CD14-positive monocyte (primary cell): ENCODE measurements at places on chromosomes 4 and X. TPM values are rescaled to one million over a fixed set of nuclear protein-coding genes. Genes with fewer than 3 reads are reported as not detected.

CSN1S1 gene
- not detected for polyA plus RNA-seq

- no peak overlapping the region for H3K4me3 ChIP-seq
- DNase-seq: no peak
- H3K4me1 ChIP-seq: no peaks in the 10 kb centered on the region
- no peak overlapping the region for H3K27ac ChIP-seq
- H3K36me3 ChIP-seq: no peaks in the 10 kb centered on the region
Observed at GRCh38 chr4:38203609-38204008, 243.4 kb downstream of the PTTG2 start.

- no peaks in the 10 kb centered on the region for H3K36me3 ChIP-seq
- no peak overlapping the region for H3K27ac ChIP-seq
- H3K4me3 ChIP-seq: no peak overlapping the region
- H3K27me3 ChIP-seq: no peaks in the 10 kb centered on the region
- H3K4me1 ChIP-seq: no peaks in the 10 kb centered on the region
Observed at GRCh38 chrX:43853225-43853828, 28.9 kb downstream of the MAOB start.

SSX2 gene
- polyA plus RNA-seq: not detected

DNA sequence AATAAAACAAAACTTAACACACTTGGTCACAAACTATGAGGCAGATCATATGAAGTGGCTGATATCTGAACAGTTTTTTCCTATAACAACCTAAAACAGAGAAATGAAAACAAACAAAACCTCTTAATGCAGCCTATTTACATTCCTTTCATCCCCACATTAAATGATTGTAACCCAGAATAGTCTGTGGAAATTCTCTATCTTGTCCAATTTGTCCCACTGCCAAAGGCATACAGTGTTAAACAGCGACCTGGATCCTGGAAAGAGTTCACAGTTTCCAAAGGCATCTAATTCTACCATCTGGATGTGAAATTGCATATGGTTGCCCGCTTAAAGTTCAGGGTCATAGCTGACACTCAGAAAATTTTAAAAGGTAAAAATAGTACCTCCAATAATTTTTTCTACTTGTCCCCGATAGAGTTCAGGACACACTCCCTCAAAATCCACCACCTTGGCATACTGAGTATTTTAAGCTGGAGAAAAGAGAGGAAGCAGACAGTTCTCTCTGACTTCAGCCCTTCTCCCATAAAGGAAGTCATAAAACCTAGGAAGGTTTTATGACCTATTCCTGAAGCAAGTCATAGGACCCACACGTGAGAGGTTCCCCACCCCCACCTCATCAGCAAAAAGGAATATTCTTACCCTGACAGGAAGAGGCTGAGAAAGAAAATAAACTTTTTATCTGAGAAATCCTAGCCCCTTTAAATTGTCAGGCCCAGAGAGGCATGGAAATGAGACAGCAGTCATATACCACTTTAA is 270.2 kb downstream of the PAPSS1 start:
- no peak overlapping the region for H3K4me3 ChIP-seq
- no peak for DNase-seq
- no peaks in the 10 kb centered on the region for H3K4me1 ChIP-seq
- no peak overlapping the region for H3K27ac ChIP-seq
- no peaks in the 10 kb centered on the region for H3K36me3 ChIP-seq

FRMD7 gene
- polyA plus RNA-seq: not detected

- H3K27ac ChIP-seq: no peak overlapping the region
- no peak overlapping the region for H3K4me3 ChIP-seq
- peaks cover 4% of the 10 kb centered on the region for H3K4me1 ChIP-seq
- H3K27me3 ChIP-seq: no peaks in the 10 kb centered on the region
- DNase-seq: no peak
Observed at GRCh38 chr4:158139086-158139485, 33.7 kb downstream of the GASK1B start.

- no peaks in the 10 kb centered on the region for H3K36me3 ChIP-seq
- no peaks in the 10 kb centered on the region for H3K4me1 ChIP-seq
- no peak overlapping the region for H3K27ac ChIP-seq
Observed at GRCh38 chrX:133085785-133086184, 11.1 kb downstream of the USP26 start.

XKRX gene
- not detected in 2 replicates for polyA plus RNA-seq

DNA sequence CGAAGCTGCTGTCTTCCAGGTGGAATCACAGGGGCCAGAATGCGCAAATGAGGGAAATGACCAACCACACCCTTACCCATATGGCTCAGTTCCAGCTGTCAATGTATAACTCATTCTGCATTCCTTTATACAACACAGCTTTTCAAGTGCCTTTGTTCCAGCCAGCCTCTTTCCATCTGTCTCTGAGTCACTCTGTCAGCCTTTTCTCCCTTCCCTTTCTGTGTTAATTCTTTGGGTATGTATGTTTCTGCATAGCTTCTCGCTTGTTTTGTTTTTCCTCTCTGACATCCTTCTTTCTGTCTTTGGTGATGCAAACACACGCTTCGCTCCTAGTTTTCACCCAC is 54.5 kb downstream of the RS1 start:
- peaks cover 12% of the 10 kb centered on the region for H3K4me1 ChIP-seq
- no peaks in the 10 kb centered on the region for H3K27me3 ChIP-seq
- peak overlapping the region; percentile 14 for H3K27ac ChIP-seq
- peaks cover 2% of the 10 kb centered on the region for H3K36me3 ChIP-seq
- no peak overlapping the region for H3K4me3 ChIP-seq

GRCh38 chr4:187883836-187884475 is 111.6 kb upstream of the ZFP42 start:
- H3K4me3 ChIP-seq: no peak overlapping the region
- H3K4me1 ChIP-seq: no peaks in the 10 kb centered on the region
- H3K36me3 ChIP-seq: no peaks in the 10 kb centered on the region
- H3K27me3 ChIP-seq: no peaks in the 10 kb centered on the region
- no peak for DNase-seq
- H3K27ac ChIP-seq: no peak overlapping the region

DNA sequence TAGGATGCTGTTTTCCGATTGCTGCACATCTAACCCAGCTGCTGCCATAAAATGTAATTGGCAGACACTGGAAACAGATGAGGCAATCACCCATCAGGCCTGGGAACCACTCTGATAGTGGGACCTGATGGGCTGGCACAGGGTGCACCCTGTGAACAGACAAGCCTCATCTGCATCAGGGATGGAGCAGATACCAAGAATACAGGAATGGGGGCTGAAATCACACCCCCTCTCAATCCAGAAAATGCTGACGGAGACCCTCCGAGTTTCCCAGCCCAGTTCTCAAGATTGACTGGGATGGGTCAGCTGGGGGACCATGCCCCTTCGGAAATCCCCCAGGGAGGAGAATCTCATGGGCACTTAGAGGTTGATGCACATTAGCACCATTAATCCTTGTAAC is 28.8 kb upstream of the PPP2R2C start:
- H3K4me3 ChIP-seq: no peak overlapping the region
- H3K36me3 ChIP-seq: no peaks in the 10 kb centered on the region
- no peaks in the 10 kb centered on the region for H3K4me1 ChIP-seq
- H3K27me3 ChIP-seq: no peaks in the 10 kb centered on the region
- DNase-seq: no peak

DNA sequence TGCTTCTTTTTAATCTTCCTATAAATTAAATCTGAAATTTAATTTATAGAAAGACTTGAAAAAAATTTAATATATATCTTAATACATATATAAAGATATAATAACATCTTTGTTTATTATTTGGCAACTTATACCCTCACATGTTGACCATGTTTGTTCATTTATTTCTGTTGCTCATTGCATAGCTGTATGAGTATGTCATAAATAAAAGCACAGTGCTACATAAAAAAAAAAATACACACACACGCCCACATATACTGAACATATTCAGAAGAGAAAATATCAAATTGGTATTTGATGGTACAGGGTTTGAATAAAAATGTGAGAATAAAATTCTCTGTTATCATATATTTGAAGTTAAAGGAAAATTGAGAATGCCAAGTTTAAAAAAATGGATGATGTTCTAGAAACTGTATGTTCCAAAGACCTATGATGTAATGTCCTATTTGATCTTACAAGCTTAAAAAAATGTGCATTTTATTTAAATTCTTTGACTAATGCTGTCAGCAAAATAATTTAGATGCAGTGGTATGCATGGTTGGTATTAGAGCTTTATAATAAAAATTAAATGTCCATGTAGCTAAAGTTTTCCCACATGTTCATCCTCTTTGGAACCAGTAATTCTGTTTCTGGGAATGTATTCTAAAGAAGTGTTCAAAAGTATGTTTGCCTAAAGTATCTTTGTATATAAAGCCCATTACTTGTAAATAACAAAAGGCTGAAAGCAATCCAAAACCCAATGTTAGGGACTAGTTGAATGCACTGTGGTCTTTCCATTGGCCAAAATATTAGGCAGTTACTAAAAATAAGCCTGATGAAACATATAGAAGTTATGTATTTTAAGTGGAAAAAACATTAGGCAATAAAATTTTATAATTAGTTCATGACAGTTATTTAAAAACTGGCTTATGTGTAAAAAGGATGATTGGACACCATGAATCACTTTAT is 12.9 kb downstream of the TMEM184C start:
- no peak overlapping the region for H3K4me3 ChIP-seq
- no peaks in the 10 kb centered on the region for H3K4me1 ChIP-seq
- no peak for DNase-seq
- peaks cover 94% of the 10 kb centered on the region for H3K36me3 ChIP-seq
- H3K27me3 ChIP-seq: no peaks in the 10 kb centered on the region
- H3K27ac ChIP-seq: no peak overlapping the region

- H3K36me3 ChIP-seq: no peaks in the 10 kb centered on the region
- DNase-seq: no peak
- no peak overlapping the region for H3K4me3 ChIP-seq
- no peaks in the 10 kb centered on the region for H3K27me3 ChIP-seq
- H3K27ac ChIP-seq: no peak overlapping the region
Observed at GRCh38 chrX:19075754-19076153, 46.5 kb downstream of the ADGRG2 start.

DNA sequence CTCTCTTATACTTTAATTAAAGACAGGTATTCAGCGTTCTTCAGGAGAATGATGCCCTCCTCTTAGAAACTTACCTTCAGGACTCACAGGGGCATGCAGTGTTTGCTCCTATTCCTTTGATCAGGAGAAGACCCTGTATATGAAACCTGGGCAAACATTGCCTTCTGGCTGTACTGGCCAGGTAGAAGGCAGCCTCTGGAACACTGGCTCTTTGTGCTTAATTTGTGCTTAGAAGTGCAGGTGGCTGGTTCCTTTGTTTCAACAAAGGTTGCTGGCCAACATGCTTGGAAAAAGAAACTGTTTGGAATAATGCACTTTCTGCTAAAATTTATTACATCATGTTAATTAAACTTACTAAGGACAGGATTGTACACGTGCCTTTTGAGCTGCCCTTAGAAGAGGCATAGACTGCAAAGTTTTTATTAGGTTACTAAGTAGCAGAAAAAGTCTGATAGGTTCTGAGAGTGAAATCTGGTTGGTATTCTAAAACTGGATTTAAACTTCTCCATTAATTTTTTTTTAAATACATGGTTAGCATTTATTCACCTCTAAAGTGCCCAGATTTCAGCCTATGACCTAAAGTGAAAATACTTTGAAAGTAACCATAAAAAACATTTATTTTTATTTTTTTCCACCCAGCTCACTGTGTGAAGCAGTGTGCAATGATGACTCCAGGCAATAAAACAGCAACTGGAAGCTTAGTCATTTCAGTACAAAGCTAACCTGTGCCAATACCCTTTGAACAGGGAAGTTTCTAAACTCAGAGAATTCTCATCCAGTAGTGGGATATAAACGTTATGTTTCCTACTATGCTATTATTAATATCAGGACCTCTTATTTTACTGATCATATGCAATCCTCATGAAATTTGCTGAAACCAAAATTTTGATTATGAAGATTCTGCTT is 11.3 kb downstream of the RASSF6 start:
- no peak overlapping the region for H3K4me3 ChIP-seq
- no peaks in the 10 kb centered on the region for H3K27me3 ChIP-seq
- no peaks in the 10 kb centered on the region for H3K36me3 ChIP-seq
- H3K4me1 ChIP-seq: no peaks in the 10 kb centered on the region
- H3K27ac ChIP-seq: no peak overlapping the region
- DNase-seq: no peak

AFM gene
- polyA plus RNA-seq: not detected

GPM6B gene
- polyA plus RNA-seq: not detected

MAGEB10 gene
- not detected for polyA plus RNA-seq

ATP1B4 gene
- not detected for polyA plus RNA-seq

VSIG1 gene
- not detected for polyA plus RNA-seq

GRCh38 chr4:71689822-71690221 is 94.1 kb downstream of the GC start:
- no peaks in the 10 kb centered on the region for H3K36me3 ChIP-seq
- no peaks in the 10 kb centered on the region for H3K4me1 ChIP-seq
- DNase-seq: no peak
- no peaks in the 10 kb centered on the region for H3K27me3 ChIP-seq

DNA sequence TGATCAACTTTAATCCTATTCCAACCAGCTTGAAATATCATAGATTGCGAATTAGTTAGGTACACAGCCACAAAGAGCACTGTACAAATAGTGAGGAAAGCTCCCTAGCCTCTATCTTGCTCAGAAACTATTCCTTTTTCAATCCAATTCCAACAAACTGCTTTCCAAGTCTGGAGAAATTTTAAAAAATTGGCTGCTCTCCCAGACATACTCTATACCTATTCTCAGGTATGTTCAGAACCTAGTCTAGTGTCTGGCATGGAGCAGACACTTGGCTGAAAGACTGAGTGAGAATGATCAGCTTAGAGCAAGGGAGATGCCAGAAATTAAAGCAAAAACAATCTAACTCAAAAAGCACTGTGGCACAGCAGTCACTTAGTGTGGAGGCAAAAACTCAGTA is 105.9 kb downstream of the SLC10A7 start:
- DNase-seq: no peak
- H3K27ac ChIP-seq: no peak overlapping the region
- no peaks in the 10 kb centered on the region for H3K4me1 ChIP-seq
- H3K36me3 ChIP-seq: no peaks in the 10 kb centered on the region
- no peaks in the 10 kb centered on the region for H3K27me3 ChIP-seq

GRCh38 chrX:134541906-134542305 is 81.9 kb downstream of the HPRT1 start:
- H3K27me3 ChIP-seq: peaks cover 3% of the 10 kb centered on the region
- no peak for DNase-seq
- H3K4me3 ChIP-seq: no peak overlapping the region
- no peaks in the 10 kb centered on the region for H3K36me3 ChIP-seq
- peaks cover 11% of the 10 kb centered on the region for H3K4me1 ChIP-seq

DNA sequence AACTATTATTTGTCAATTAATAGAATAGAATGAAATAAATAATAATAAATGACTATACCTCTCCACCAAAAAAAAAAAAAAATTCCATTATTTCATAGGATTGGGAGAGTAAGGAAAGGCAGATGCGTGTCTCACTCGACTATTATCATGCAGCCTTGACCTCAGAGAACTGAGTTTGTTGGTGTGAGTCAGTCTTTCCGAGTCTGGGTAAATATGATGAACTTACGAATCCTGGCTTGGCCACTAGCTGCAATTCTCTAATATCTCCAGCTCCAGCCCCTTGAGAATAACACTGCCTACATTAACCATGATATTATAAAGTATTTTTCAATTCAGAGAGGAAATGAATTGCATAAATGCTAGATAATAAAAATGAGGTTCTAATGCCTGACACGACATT is 46.6 kb upstream of the DHX15 start:
- H3K4me1 ChIP-seq: no peaks in the 10 kb centered on the region
- no peaks in the 10 kb centered on the region for H3K27me3 ChIP-seq
